ENCODE measurements at places on chromosomes 7 and 10. TPM values are rescaled to one million over a fixed set of nuclear protein-coding genes. Genes with fewer than 3 reads are reported as not detected.

GRCh38 chr7:93148727-93149126 lies 542 bp upstream of the SAMD9L start:
- DNase-seq = no peak

GRCh38 chr7:5303061-5303460 lies 20.3 kb downstream of the SLC29A4 start:
- DNase-seq = no peak

- DNase-seq = no peak
These were observed 12.4 kb upstream of the JAZF1 start for GRCh38 chr7:28192786-28193585.

The SYT15 gene
- polyA plus RNA-seq = 2.3 TPM
